Activated T-cell treated with anti-CD3 and anti-CD28 coated beads, Interleukin-2, amount 50 U/mL, for 72 hours (primary cell): ENCODE measurements at places on chromosomes 3 and 15.
A peak's percentile ranks its signal among the peaks of the same experiment; 100 is the strongest.

- no peak for DNase-seq
These were observed 8.2 kb downstream of the C3orf22 start for GRCh38 chr3:126550488-126551051.

- DNase-seq, result no peak
These were observed 241.5 kb upstream of the SATB1 start for GRCh38 chr3:18666655-18667054.

GRCh38 chr15:96362755-96363651 lies 32.5 kb downstream of the NR2F2 start:
- DNase-seq, result no peak

DNA sequence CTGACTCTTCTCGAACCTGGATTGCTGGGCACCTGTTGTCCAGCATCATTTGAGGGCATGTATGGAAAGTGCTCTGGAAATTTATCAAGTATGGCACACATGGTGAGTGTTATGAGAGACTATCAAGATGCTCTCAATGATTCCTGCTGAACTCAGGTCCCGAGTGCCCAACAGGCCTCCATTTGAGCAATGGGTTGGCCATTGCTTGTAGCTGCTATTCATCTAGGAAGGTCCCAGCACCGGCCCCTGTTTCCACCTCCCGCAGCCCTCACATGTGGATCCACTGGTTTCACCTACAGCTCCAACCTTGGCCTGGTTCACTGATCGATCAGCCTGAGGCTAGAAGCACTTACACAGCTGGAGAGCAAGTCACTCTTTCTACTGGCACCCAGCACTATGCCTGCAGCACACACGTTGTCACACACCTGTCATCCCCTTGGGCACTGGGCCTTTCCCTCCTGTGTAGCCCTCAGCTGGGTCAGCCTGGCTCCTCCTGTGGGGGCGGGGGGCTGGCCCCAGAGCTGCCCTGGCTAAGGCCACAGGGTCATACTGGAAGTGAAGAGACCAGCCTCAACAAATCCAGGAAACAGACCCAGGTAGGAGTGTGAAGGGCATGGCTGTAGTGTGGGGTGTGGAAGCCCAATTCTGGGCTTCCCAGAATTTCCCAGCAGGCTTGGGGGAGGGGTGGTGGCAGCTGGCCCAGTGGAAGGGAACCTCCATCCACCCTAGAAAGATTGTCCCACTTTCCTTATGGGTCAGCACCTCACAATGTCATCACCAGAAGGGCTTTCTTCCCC lies 41.7 kb upstream of the SMAD3 start:
- DNase-seq, result no peak

DNA sequence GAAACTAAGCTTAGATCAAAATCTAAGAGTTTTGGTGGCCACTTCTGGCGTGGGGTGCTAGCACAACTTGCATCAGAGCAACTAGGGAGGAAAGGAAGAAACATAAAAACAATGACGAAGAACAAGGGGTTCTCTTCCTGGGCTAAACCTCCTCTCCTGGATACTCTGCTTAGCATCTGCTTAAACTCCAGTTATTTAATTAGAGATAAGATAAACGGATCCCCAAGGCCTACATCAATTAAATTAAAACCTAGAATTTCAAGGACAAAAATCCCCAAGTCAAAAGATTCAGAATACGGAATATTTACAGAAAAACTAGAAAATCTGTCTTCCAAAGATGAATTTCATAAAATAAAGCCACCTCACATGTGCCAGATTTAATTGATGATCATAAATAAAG lies 281.9 kb downstream of the SHOX2 start:
- no peak for DNase-seq

DNA sequence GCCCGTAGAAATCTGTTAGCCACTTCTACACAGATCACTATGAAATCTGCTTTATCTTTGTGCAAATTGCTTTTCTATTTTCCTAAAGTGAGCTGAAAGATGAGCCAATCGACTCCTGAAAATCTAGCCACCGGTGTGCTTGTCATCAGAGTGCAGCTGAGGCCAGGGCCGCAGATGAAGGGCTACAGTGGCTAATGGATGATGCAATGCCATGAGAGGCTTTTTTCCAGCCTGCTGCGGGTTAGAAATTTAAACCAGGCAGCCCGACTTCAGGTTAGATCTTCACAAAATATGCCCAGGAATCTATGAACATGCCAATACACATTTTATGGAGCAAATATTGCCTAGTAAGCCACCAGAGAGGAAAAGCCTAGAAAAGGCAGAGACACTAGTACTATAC lies 948.2 kb upstream of the CFAP20DC start:
- no peak for DNase-seq

- DNase-seq, result no peak
These were observed 9.9 kb downstream of the GPR15 start for GRCh38 chr3:98541695-98542094.

DNA sequence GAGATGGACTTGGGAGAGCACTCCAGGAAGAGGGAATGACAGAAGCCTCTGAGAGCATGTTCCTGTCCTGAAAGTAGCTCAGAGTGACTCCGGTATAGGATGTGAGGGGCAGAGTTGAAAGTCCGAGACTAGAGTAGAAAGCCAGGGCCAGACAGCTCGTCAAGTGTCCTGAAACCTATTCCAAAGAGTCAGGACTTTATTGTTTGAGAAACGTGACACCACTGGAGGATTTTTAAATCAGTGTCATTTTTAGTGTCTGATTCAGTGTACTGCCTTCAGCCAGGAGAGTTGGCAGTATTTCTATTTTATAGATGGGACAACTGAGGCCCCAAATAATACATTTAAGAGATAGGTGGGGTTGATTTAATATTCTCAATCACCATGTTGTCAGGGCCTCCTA lies 1.6 kb upstream of the RBMS3 start:
- DNase-seq, result no peak

DNA sequence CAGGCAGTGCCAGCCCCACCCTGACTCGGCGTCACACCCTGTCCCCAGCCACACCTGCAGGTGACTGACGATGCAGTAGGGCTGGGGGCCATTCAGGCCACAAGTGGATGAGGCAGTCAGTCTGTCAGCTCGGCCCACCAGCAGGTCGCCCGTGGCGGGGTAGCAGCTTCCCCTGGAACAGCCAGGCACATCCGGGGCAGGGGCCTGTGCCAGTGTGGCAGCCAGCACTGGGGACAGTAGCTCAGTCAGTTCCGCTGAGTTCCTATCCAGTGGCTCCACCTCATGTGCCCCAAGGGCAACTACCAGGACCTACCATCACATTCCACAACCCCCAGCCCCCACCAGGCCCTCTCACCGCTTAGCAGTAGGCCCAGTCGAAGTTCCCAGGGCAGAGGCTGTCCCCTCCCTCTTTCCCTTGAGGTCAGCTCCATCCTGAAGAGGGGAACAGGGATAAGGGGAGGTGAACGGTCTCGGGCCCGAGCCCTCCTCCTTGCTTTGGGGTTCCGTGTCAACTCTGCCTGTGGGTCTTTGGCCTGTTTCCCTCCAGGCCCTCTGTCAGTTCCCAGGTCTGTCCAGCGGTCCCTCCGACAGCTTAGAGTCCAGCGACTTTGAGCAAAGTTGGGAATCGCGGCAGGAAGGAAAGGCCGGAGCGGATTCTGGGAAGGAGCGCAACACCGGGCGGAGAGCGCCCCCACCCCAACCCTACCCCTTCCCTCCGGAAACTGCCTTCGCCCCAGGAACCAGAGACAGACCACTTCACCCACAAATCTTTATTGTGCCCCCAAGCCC lies at the start of gene LAMB2:
TSS of gene LAMB2 (minus strand) at position 614 of the 789 bp plus-strand sequence. CDS start at position 431, 183 bp downstream.
- DNase-seq, result no peak

- DNase-seq, result no peak
These were observed 286.3 kb downstream of the RAP2B start for GRCh38 chr3:153448151-153448829.

DNA sequence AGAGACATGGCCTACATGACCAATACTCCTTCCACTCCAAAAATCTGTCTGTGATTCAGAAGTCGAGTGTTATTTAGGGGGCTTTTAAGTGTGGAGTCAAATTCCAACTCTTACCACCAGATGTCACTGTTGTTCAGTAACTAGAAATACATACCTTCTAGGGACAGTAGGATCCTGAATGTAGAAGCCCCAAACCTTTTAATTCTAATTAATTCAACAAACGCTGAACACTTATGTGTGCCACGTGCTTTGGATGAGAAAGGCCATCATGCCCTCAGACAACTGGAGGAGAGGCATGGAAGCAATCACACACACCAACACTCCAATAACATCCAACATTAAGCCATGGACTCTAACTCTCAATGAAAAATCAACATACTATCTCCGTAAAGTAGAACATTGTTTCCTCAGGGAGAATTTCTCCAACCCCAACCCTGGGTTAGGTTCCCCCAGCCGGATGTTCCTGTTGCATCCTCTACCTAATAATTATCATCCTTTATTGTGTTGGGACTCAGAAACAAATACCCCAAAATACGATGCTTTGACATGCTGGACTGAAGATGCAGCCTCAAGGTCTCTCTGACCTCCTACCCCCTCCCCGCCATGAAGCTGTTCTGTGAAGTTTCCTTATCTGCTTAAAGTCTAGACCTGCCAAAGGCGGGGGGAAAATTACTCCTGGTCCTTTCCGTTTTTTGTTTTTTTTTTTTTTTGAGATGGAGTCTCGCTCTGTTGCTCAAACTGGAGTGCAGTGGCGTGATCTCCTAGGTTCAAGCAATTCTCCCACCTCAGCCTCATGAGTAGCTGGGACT lies 8.0 kb upstream of the CCDC13 start:
- DNase-seq, result peak; percentile 53

GRCh38 chr15:60982249-60982910 lies 246.7 kb downstream of the RORA start:
- DNase-seq, result no peak

DNA sequence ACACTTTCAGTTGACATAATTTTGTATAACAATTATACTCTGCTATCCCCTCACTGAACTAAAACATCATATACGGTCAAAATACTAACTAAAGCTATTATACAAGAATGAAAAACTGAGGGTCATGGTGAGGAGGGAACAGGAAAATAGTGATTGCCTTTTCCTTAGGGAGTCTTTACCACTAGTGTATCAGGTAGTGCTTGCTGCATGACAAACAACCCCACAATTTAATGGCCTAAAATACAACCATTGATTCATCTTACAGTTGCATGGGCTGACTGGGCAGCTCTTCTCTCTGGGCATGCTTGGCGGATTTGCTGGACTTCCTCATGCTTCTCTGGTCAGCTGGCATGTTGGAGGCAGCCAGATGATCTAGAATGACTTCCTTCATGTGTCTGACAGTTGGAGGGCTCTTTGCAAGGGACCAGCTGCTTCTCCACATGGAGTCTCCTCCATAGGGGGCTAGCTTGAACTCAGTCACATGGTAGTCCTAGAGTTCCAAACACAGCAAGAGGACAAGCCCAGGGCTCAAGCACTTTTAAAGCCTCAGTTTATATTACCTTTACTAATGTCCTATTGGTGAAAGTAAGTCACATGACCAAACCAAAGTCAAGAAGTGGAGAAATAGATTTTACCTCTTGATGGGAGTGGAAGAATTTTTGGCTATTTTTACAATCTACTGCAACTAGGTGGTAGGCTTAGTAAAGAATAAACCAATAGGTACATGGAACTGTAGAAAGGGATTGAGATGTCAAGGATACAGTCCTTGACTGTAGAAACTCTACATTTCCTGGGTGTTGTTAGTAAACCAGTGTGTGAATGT lies 18.8 kb downstream of the THAP10 start:
- no peak for DNase-seq

- no peak for DNase-seq
These were observed 242.2 kb upstream of the AZI2 start for GRCh38 chr3:28590860-28591259.

- DNase-seq, result no peak
These were observed 167.1 kb upstream of the PLSCR5 start for GRCh38 chr3:146772211-146772743.

- no peak for DNase-seq
These were observed 25.5 kb upstream of the CSPG4 start for GRCh38 chr15:75738014-75738646.

GRCh38 chr3:79414806-79415205 lies 353.0 kb downstream of the ROBO1 start:
- no peak for DNase-seq

- DNase-seq, result no peak
These were observed 64.3 kb upstream of the PLCL2 start for GRCh38 chr3:16820485-16820884.

GRCh38 chr15:66565141-66565641 lies 607 bp downstream of the LCTL start:
- no peak for DNase-seq

DNA sequence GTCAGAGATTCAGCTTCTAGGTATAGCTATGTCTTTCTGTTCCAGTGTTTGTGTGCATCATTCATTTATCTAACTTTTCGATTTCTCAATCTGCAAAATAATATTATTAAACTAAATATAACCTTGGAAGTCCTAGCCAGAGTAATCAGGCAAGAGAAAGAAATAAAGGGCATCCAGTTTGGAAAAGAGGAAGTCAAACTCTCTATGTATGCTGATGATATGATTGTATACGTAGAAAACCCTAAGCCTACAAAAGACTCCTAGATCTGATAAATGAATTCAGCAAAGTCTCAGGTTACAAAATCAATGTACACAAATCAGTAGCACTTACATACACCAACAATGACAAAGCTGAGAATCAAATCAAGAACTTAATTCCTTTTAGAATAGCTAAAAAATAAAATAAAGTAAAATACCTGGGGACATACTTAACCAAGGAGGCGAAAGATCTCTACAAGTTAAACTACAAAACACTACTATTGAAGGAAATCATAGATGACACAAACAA lies 718.2 kb downstream of the NTRK3 start:
- no peak for DNase-seq

DNA sequence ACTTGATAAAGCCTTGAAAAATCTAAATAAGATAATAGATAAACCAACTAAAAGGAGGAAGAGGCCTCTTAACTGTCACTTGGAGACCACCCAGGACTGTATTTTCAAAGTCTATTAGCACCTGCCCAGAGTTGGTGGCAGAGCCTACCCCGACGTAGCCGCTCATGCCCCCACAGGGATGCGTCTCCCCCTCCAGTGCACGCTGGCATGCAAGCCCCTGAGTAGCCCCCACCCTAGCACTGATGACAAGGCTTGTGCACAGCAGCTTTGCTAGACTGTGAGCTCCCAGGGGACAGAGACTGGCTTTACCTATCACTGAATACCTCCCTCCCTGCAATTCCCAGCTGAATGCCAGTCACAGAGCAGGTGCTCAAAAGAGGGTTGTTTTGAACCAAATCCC lies 54.1 kb upstream of the HES1 start:
- no peak for DNase-seq

DNA sequence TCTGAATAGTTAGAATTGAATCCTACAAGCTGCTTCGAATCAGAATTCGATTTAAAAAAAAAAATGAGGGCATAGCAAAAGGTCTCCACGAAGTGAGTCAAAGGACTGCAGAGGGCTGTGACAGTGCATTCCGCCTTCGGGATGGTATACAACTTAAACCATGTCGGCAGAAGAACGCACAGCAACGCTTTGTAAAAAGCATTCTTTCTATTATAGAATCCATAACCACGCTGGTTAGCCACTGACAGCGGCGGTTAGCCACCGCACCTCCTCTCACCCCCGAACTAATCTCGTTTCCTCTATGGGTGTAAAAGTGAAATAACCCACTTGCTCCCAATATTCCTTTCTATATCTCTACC lies 664 bp upstream of the PIK3CA start:
- DNase-seq, result peak; percentile 84

GRCh38 chr3:102174312-102174712 lies 260.5 kb upstream of the ZPLD1 start:
- no peak for DNase-seq
